ENCODE measurements at places on chromosomes 6 and 20.

DNA sequence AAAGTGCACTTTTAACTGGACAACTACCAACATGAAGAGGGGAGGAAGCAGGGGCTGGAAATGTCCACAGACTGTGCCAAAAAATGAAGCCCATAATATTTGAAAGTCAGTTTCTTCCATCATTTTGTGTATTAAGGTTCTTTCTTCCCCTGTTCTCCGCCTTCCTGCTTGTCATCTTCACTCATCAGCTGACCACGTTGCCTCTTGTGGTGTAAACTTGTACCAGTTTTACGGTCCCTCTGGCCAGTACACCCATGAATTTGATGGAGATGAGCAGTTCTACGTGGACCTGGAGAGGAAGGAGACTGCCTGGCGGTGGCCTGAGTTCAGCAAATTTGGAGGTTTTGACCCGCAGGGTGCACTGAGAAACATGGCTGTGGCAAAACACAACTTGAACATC lies 3.9 kb downstream of the HLA-DQA1 start:
- DNase-seq, result no peak

GRCh38 chr20:39571171-39571570 lies 609.0 kb downstream of the DHX35 start:
- no peak for DNase-seq

DNA sequence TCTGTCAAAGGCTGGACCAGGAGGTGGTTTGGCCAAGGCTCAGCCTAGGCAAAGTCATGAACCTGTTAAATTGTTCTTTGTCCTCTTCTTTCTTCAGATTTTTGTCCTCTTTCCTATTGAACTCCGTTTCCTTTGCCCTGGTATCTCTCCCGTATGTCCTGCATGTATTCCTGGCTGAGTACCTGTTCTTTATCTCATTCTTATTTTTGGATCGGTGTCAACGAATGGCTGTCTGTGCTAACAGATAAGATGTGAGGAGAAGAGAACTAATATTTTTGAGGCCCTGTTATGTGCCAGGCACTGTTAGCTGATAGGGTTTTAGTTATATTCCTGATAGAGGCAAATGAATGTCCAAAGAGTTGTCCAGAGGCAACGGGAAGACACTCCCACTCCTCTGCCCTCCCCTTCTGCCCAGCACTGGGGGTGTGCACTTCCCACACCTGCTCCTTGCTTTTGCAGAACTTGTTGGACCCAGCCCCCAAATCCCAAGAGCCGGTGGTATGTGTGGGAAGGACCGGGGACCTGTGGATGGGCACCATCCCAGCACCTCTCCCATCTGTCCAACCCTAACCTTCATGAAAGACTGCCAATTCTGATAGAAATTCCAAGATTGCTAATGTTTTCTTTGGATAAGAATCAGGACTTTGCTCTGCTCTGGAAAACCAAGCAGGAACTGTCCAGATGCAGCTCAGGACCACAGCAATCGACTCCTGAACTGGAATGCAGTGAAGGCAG lies 20.6 kb downstream of the MMP24OS start:
- no peak for DNase-seq

DNA sequence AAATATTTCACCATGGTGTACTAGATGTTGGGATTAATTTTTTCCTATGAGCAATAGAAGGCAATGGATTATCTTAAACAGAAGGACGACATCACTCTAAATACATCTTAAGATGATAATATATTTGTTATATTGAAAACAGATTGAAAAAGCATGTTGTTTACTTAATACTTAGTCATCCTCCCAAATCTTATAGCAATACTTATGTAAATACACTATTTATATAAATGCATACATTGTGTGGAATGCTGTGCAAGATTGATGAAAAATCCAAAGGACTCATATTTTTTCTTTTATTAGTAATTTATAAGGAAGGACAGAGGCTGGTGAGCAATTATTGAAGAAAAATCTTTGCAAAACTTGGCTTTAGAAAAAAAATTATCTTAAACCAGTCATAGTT lies 593.5 kb downstream of the MMUT start:
- no peak for DNase-seq

DNA sequence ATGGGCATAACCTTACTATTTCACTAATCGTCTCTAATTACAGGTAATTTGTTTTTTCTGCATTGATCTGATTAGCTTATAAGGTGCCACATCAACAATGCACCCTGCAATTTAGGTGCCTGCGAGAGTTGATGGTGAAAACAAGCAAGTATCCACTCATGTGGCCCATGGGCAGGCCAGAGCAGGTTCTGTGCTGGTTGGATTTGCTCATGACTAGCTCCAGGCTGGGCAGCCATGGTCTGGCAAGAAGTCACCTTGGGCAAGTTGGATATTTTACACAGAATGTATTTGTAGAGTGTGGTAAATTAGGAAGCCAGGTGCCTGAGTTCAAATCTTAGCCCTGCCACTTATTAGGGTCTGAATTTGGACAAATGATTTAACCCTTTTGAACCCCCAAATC lies 25.3 kb downstream of the RAB44 start:
- no peak for DNase-seq

GRCh38 chr20:50409495-50409894 lies 100.7 kb upstream of the PTPN1 start:
- DNase-seq, result no peak

DNA sequence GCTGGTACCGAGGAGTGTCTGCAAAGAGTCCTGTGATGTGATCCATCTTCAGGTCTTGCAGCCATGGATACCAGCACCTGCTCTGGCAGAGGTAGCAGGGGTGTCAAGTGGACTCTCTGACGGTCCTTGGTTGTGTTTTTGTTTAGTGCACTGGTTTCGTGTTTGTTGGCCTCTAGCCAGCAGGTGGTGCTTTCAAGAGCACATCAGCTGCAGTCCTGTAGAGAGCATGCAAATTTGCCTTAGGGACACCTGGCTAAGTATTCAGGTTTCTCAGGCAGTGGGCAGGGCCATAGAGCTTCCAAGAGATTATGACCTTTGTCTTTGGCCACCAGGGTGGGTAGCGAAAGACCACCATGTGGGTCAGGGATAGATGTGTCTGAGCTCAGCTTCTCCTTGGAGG lies 14.5 kb upstream of the RGS17 start:
- DNase-seq, result no peak

DNA sequence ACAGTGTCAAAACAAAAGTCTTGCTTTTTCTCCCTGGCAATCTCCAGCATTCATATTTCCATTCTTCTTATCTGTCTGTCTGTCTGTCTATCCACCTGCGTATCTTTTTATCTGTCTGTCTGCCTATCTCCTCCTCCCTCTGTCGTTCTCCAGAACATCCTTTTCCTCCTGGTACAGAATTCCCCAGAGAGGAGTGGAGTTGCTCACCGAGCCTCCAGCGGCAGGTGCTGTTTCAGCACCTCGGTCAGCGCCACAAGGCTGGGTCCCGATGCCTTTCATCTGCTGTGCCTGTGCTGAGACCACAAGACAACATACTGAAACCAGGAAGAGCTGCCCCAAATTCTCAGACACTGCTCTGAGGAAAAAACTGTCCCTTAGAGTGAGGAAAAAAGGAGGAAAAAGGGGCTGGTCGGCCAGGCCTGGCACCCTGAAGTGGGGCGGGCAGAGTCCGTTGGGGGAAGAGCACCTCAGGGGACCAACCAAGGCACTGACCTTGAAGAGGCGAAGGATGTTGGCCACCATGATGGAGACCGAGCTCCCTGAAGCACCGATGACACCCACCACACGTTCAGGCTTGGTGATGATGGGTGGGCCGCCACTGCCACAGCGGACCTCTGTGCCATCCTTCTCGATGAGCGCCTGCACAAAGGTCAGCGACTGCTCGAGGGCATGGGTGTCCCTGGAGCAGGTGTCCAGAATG lies 13.3 kb downstream of the GRM4 start:
- no peak for DNase-seq

DNA sequence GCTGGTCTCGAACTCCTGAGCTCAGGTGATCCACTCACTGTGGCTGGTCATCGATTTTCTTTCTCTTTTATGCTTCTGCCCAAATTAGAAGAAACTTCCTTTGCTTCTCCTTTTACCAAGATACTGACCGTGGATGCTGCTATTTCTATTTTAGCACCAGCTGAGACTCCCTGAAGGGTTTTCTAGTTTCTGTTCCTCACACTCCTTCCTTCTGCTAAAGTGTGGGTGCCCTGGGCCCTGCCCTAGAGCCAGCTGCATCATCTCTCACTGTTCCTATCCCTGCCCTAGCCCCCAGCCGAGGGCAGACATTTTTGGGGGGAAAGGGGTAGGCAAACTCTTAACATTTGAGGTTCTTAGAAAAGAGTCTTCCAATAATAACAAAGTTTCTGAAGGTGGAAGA lies 6.3 kb downstream of the SMOC2 start:
- DNase-seq, result no peak

DNA sequence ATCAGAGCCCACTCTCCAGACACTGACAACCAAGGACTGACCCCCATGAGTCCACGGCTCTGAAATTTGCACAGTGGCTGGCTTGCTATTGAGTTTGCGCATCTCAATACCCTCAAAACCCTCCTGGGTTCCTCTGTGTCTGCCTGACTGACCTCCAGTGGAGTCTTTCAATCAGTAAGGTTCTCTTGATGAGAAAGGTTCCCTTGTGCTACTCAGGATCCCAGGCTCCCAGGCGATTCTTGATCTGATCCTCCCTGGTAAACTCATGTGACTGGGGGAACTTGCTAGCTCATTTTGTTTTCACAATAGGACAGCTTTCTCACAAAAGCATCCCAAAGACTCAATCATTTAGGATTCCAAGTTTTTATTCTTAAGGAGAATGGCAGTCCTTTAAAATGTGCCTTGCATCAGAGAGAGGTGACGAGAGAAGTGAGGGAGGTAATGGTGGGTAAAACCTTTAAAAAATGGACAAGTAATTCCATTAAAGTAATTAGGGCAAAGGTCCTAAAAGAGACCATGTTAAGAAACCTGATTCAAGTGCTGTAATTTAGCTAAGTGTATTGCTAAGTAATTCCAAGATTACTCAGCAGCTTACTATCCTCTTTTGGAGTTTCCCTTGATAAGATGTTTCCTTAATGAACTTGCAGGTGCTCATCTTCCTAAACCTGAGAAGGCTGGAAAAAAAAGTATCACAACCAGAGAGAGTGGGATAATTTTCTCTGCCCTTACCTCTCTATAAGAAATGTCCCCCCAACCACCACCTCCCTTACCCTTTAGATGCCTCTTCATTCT lies 304.7 kb upstream of the SGK1 start:
- no peak for DNase-seq

DNA sequence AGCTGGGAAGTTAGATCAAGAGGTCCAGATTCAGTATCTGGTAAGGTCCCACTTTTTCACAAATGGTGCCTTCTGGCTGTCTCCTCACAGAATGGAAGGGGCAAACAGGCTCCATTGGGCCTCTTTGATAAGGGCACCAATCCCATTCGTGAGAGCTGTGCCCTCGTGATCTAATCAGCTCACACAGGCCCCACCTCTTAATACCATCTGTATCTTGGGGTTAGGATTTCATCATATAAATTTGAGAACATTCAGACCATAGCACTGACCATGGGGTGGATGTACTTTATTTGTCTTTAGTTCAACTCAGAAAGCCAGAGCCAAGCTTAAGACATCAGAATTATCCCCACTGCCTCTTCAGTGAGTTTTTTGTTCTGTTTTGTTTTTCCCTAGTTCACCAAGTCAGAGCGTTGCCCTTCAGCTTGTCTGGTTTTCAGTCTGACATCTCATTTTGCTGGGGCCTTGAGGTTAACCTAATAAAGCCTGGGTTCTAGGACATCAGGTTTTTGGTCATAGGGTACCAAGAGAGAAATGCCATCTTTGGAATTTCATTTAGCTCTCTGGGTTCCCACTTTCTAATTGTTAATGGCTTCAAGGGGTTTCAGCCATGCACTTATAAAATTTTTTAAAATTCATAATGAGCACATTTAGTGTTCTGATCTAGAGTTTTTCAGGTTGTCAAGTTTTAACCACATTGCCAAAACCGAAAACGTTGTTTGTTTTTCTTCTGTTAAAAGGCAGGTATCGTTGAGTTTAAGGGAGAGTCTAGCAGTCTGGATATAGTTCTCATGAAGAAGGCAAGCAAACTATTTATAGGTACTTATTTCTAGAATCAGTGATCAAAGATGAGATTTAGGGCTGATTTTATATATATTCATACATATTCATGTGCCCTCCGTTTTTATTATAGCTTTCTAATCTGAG lies 19.0 kb downstream of the SENP6 start:
- no peak for DNase-seq

DNA sequence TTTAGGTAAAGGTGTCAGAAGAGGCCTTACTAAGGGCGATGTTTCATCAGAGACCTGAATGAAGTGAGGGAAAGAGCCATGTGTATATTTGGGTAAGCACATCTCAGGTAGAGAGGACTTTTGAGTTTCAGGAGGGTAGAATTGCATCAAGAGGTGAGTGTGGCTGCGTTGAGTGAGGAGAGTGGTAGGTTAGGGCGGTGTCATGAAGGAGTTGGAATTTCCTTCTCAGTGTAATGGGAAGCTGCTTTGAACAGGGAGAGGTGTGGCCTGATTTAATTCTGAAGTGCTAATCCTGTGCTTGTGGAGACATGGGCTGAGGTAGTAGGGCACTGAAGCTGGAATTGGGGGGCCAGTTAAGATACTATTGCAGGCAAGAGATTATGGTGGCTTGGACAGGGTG lies 53.9 kb downstream of the IGF2R start:
- no peak for DNase-seq

DNA sequence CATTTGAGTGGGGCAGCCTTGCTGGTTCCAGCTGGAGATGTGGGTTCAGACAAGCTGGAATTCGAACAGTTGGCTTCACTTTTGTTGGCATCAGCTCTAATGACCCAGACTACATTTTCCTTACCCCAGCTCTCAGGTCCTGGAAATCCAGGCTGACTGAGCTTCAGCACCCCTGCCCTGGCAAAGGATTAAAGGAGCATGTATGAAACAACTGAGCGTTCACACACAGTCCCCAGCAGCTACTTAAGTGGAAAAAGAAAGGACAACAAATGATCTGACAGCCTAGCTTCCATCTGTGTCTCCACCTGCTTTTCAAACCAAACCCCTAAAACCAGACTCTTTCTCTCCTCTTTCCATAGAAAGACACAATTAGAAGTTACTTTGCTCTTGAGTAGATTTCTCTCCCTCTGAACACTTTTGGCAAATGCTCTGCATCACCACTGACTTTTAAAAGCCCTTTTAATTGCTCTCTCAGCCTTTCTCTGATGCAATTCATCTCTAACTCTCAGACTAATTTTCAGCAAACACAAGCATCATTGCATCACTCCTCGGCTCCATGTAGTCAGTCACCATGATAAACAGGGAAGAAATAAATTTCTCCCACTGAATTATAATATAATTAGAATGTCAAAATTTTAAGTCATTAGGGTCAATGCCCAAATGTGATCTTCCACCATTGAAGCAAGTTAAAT lies 28.1 kb downstream of the ROS1 start:
- no peak for DNase-seq

All from NCI-H1048 (cell line).